Purkinje cell (primary cell): ENCODE measurements at places on chromosomes 6 and 20. TPM values are rescaled to one million over a fixed set of nuclear protein-coding genes. Genes with fewer than 3 reads are reported as not detected.

SLC17A3 gene
- polyA plus RNA-seq = not detected in 2 replicates

SUMO4 gene
- polyA plus RNA-seq = 2.7 TPM in 1 of 2 replicates, not detected in the other

PERP gene
- 35.7 and 40.3 TPM in 2 replicates for polyA plus RNA-seq

PPDPF gene
- 2.1 and 3.0 TPM in 2 replicates for polyA plus RNA-seq

LRFN2 gene
- 0.50 TPM in 1 of 2 replicates, not detected in the other for polyA plus RNA-seq

PRL gene
- not detected in 2 replicates for polyA plus RNA-seq

ECT2L gene
- polyA plus RNA-seq = 0.31 TPM in 1 of 2 replicates, not detected in the other

RIPPLY2 gene
- polyA plus RNA-seq = 45.2 and 54.9 TPM in 2 replicates

EEF1E1 gene
- polyA plus RNA-seq = 319 and 373 TPM in 2 replicates

ZDHHC14 gene
- 66.0 and 114 TPM in 2 replicates for polyA plus RNA-seq
